SJCRH30 (cell line): ENCODE measurements at places on chromosomes 2 and 18.

DNA sequence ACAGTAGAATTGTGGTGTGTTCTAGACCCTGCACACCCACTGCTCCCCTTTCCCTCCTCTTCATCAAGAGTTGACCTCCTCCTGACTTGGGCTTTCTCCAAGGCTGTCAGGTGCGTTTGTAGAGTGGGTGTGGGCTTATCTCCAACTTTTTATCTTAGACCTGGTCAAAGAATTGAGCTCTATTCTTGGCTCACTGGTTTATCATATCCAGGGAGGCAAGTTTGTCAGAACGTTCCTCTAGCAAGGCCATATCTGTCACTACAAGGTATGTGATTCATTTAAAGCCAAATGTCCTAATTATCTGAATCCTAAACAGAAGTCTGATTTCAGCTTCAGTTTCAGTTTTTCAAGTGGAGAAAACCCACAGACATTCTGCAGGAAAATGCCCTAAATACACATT is 117.1 kb upstream of the MGAT5 start:
- DNase-seq, result no peak
- H3K4me3 ChIP-seq, result no peak overlapping the region
- H3K27me3 ChIP-seq, result no peaks in the 10 kb centered on the region

GRCh38 chr2:85712336-85712735 is 18.2 kb downstream of the GNLY start:
- no peaks in the 10 kb centered on the region for H3K27me3 ChIP-seq
- H3K27ac ChIP-seq, result no peak overlapping the region
- H3K36me3 ChIP-seq, result no peaks in the 10 kb centered on the region
- peaks cover 6% of the 10 kb centered on the region for H3K4me1 ChIP-seq

DNA sequence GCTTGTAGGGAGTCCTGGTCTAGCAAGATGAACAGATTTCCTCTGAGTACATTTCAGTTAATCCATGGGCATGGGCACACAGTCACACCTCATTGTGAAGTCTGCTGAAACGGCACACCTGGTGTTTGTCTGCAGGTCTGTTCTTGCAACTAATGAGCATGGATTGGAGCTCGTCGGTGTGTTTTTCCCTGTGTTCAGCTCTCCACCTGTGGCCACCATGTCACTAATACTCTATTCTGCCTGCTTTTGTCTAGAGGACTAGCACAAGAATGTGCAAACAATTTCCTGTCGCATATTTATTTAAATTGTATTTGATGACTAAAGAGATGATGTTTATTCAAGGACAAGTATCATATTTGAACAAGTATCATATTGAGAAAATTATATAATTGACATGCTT is 24.5 kb upstream of the PPP4R1 start:
- H3K27me3 ChIP-seq, result no peaks in the 10 kb centered on the region
- no peak overlapping the region for H3K4me3 ChIP-seq
- DNase-seq, result no peak
- H3K4me1 ChIP-seq, result peaks cover 9% of the 10 kb centered on the region
- no peaks in the 10 kb centered on the region for H3K36me3 ChIP-seq

- peak; percentile 70 for DNase-seq
- H3K4me3 ChIP-seq, result no peak overlapping the region
- no peaks in the 10 kb centered on the region for H3K4me1 ChIP-seq
- H3K27ac ChIP-seq, result no peak overlapping the region
- H3K36me3 ChIP-seq, result peaks cover 2% of the 10 kb centered on the region; the same call in 1 of the 2 replicates
Observed at GRCh38 chr2:17901246-17901645, 22.8 kb downstream of the KCNS3 start.

- DNase-seq, result no peak
- H3K27me3 ChIP-seq, result no peaks in the 10 kb centered on the region
- no peak overlapping the region; the same call in 1 of the 2 replicates for H3K27ac ChIP-seq
- H3K4me1 ChIP-seq, result peaks cover 42% of the 10 kb centered on the region
- H3K4me3 ChIP-seq, result no peak overlapping the region
Observed at GRCh38 chr2:240876035-240876474, 7.4 kb downstream of the AGXT start.

- peaks cover 50% of the 10 kb centered on the region for H3K36me3 ChIP-seq
- H3K4me1 ChIP-seq, result no peaks in the 10 kb centered on the region
- H3K27ac ChIP-seq, result no peak overlapping the region
Observed at GRCh38 chr2:230797515-230798495, 66.9 kb upstream of the ITM2C start.

GRCh38 chr2:160836755-160837154 is 323.5 kb upstream of the TANK start:
- peak; percentile 66 for DNase-seq
- no peak overlapping the region for H3K4me3 ChIP-seq
- H3K27ac ChIP-seq, result no peak overlapping the region
- H3K27me3 ChIP-seq, result no peaks in the 10 kb centered on the region
- H3K4me1 ChIP-seq, result peaks cover 12% of the 10 kb centered on the region

GRCh38 chr2:97808816-97809215 is 95.4 kb downstream of the ZAP70 start:
- H3K36me3 ChIP-seq, result peaks cover 10% of the 10 kb centered on the region
- H3K27ac ChIP-seq, result no peak overlapping the region
- no peaks in the 10 kb centered on the region for H3K4me1 ChIP-seq
- H3K27me3 ChIP-seq, result no peaks in the 10 kb centered on the region
- DNase-seq, result no peak
- H3K4me3 ChIP-seq, result no peak overlapping the region

- H3K36me3 ChIP-seq, result no peaks in the 10 kb centered on the region
- H3K27ac ChIP-seq, result no peak overlapping the region
- H3K27me3 ChIP-seq, result no peaks in the 10 kb centered on the region
- no peak overlapping the region for H3K4me3 ChIP-seq
- DNase-seq, result no peak
Observed at GRCh38 chr2:142395291-142395690, 264.5 kb upstream of the LRP1B start.

DNA sequence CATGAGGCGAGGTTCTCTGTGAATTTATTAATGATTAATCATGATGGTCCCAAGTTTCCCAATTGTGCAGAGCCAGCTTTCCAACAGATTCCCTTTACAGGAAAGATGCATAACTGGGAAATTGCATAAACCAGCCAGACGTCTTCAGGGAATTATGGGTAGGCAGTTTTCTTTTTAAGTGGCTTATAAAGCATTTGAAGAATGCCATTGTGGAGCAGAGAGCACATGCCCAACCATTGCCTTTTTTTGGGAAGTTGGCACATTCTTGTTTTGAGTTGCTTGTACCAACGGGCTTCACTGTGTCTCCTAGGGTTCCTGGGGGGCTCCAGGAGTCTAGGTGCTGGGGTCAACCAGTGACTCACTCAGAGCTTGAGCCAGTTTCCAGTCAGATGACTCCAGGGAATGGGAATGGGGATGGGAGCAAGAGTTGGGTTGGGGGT is 231.7 kb upstream of the FOSL2 start:
- no peaks in the 10 kb centered on the region for H3K36me3 ChIP-seq
- peak; percentile 49 for DNase-seq
- no peak overlapping the region for H3K4me3 ChIP-seq
- H3K27me3 ChIP-seq, result no peaks in the 10 kb centered on the region
- peak overlapping the region; percentile 29; the same call in 1 of the 2 replicates for H3K27ac ChIP-seq

DNA sequence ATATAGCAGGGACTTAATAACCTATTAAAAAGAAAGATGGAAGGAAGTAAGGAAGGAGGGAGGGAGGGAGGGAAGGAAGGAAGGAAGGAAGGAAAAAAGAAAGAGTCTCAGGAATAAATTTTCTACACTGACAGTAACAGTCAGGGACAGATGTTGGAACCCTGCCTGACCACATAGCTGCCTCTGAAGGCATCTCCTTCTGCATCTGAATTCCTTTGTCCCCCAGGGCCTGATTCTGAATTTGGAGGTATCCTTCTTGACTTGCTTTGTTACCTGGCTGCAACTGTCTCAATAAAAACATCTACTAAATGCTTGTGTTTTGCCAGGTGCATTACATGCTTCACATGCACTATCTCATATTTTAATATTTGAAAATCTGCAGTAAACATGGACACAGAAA is 17.4 kb upstream of the LRATD1 start:
- H3K27ac ChIP-seq, result no peak overlapping the region
- no peaks in the 10 kb centered on the region for H3K36me3 ChIP-seq
- no peak for DNase-seq

DNA sequence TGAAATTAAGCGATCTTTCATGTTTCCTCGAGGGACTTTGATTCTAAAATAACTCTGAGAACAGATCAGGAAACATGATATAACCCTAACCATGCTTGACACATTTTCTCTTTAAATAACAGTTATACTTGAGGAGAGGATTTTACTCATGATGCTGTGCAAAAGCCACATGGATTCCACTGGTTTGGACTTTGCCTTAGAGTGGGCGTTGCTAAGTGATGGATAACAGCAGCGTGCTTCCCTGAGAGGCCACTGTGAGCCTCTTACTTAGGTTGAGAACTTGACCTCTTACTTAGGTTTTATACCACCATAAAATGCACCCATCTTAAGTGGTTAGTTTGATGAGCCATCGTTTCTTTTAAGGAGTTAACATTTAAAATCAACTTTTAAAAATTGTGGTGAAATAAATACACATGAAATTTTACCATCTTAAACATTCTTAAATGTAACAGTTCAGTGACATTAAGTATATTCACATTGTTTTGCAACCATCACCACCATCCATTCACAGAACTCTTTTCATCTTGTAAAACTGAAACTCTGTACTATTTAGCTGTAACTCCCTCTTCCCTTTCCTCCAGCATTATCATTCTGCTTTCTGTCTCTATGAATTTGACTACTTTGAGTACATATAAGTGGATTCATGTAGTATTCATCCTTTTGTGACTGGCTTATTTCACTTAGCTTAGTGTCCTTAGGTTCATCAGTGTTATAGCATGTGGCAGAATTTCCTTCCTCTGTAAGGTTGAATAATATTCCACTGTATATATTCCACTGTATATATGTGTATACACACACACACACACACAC is 22.6 kb downstream of the ANXA4 start:
- H3K36me3 ChIP-seq, result no peaks in the 10 kb centered on the region
- no peak overlapping the region for H3K4me3 ChIP-seq
- H3K27me3 ChIP-seq, result no peaks in the 10 kb centered on the region; the same call in 1 of the 2 replicates
- peaks cover 12% of the 10 kb centered on the region; the same call in 1 of the 2 replicates for H3K4me1 ChIP-seq

DNA sequence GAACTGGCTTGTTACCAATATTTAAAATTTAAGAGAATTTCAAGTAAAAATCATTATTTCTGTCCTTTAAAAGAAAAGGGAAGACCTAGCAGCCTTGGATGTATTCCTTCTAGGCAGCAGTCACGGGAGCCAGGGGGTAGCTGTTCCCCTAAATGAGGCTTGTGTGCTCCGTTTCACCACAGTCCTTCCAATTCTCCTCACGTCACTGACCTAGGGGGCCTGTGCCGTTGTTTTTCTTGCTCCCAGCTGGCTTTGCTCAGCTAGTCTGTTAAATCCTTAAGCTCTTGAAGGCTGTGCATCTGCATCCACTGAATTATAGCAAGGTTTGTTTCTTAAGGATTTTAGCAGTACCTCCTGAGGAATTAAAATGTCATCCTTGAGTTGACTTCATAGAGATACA is 9.9 kb downstream of the KLHL23 start:
- H3K4me3 ChIP-seq, result no peak overlapping the region
- DNase-seq, result no peak
- no peak overlapping the region for H3K27ac ChIP-seq
- no peaks in the 10 kb centered on the region for H3K27me3 ChIP-seq

GRCh38 chr2:101725038-101725437 is 27.5 kb downstream of the MAP4K4 start:
- no peak for DNase-seq
- no peak overlapping the region for H3K4me3 ChIP-seq
- no peaks in the 10 kb centered on the region for H3K4me1 ChIP-seq
- H3K27ac ChIP-seq, result no peak overlapping the region
- H3K36me3 ChIP-seq, result peaks cover 8% of the 10 kb centered on the region; the same call in 1 of the 2 replicates

DNA sequence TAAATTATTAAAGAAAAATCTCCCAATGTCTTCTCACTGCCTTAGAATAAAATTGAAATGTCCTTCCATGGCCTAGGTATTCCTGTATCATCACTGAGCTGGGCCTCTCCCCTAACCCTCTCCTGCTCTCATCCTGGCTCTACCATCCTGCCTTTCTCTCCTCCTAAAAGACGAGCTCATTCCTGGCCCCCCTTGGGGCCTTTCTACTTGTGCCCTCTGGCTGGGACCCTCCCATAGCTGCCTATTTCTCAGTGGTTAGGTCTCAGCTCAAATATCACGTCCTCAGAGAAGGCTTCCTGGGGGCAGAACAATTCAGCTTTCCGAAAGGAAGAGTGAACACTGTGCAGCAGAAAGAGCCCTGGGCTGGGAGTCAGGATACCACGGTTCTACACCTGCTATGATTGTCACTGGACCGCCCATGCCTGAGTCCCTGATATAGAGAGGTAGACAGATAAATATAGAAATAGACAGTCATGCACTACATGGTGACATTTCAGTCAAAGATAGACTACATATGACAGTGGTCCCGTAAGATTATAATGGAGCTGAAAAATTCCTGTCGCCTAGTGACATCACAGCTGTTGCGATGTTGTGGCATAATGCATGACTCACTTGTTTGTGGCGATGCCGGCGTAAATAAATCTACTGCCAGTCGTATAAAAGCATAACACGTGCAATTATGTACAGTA is 9.4 kb downstream of the DNPEP start:
- no peak for DNase-seq
- H3K4me1 ChIP-seq, result no peaks in the 10 kb centered on the region
- H3K27me3 ChIP-seq, result no peaks in the 10 kb centered on the region
- H3K36me3 ChIP-seq, result peaks cover 3% of the 10 kb centered on the region
- no peak overlapping the region for H3K4me3 ChIP-seq
- no peak overlapping the region for H3K27ac ChIP-seq

GRCh38 chr18:76589316-76589715 is 94.3 kb upstream of the ZNF516 start:
- H3K4me3 ChIP-seq, result no peak overlapping the region
- no peak for DNase-seq
- H3K27ac ChIP-seq, result no peak overlapping the region
- H3K27me3 ChIP-seq, result no peaks in the 10 kb centered on the region

GRCh38 chr18:79217979-79218604 is 148.9 kb downstream of the ATP9B start:
- H3K27me3 ChIP-seq, result no peaks in the 10 kb centered on the region
- no peak for DNase-seq
- no peak overlapping the region for H3K27ac ChIP-seq
- H3K36me3 ChIP-seq, result no peaks in the 10 kb centered on the region

- H3K4me3 ChIP-seq, result no peak overlapping the region
- DNase-seq, result no peak
- peaks cover 9% of the 10 kb centered on the region for H3K4me1 ChIP-seq
Observed at GRCh38 chr2:85534881-85535280, 4.1 kb upstream of the MAT2A start.

GRCh38 chr2:216317831-216318520 is 54.3 kb downstream of the MARCHF4 start:
- no peak for DNase-seq
- no peak overlapping the region for H3K4me3 ChIP-seq
- no peaks in the 10 kb centered on the region for H3K4me1 ChIP-seq
- H3K27me3 ChIP-seq, result no peaks in the 10 kb centered on the region; the same call in 1 of the 2 replicates
- H3K27ac ChIP-seq, result no peak overlapping the region

DNA sequence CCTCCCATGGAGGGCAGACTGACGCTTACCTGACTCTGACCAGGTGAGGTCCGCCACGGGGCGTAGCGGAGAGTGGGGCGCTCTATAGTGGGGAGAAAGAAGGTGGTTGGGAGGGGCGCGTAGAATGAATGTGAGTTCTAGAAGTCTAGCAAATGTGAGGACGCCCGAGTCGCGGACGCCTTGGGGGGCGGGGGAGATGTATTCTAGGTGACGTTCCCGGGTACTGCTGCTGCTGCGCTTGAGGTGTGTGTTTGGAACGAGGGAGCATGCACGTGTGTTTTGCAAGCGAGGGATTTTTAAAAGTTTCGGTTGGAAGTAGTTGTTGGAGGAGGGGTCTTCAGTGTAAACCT is 758 bp downstream of the RIF1 start:
- H3K27me3 ChIP-seq, result no peaks in the 10 kb centered on the region
- peak overlapping the region; percentile 93 for H3K27ac ChIP-seq
